OCI-M1 (cell line): ENCODE measurements at places on chromosomes 7 and 10.

DNA sequence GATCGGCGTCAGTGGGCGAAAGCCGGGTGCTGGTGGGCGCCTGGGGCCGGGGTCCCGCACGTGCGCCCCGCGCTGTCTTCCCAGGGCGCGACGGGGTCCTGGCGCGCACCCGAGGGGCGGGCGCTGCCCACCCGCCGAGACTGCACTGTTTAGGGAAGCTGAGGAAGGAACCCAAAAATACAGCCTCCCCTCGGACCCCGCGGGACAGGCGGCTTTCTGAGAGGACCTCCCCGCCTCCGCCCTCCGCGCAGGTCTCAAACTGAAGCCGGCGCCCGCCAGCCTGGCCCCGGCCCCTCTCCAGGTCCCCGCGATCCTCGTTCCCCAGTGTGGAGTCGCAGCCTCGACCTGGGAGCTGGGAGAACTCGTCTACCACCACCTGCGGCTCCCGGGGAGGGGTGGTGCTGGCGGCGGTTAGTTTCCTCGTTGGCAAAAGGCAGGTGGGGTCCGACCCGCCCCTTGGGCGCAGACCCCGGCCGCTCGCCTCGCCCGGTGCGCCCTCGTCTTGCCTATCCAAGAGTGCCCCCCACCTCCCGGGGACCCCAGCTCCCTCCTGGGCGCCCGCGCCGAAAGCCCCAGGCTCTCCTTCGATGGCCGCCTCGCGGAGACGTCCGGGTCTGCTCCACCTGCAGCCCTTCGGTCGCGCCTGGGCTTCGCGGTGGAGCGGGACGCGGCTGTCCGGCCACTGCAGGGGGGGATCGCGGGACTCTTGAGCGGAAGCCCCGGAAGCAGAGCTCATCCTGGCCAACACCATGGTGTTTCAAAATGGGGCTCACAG is 1.1 kb downstream of the EGFR start:
- no peak for DNase-seq

- DNase-seq = no peak
These were observed 356.0 kb upstream of the DPP6 start for GRCh38 chr7:153696242-153696641.

- no peak for DNase-seq
These were observed 256.9 kb upstream of the FZD1 start for GRCh38 chr7:91007371-91007770.

GRCh38 chr7:77481615-77482014 is 55.5 kb upstream of the PTPN12 start:
- no peak for DNase-seq

- DNase-seq = peak; percentile 19
These were observed 2.5 kb downstream of the LFNG start for GRCh38 chr7:2521952-2522591.

DNA sequence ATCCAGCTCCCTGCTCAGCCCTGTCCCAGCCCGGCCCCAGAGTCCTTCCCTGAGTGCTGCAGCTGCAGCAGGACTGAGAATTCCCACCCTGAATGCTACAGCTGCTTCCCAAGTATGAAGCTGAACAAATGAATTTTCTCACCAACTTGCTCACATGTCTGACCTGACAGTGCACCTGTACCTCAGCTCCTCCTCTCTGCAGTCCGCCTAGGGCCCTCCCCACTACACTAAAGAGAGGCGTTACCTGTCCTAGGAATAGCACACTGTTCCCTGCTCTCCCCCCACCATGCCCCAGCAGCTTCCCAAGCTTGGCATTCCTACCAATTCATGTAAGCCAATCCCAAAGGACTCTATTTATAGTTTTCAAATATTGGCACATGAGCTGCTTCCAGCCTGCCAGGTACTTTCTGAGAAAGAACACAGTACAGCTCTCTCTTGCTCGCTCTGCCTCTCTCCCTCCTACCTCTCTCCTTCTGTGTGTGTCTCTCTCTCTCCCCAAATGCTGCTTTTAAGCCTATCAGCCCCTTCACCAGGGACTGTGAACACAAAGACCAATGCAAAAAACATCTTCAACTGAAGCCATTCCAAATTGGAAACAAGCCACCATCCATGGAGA is 400.1 kb downstream of the TNS3 start:
- DNase-seq = no peak

- peak; percentile 13 for DNase-seq
These were observed 49.8 kb downstream of the STK31 start for GRCh38 chr7:23759671-23760391.

- DNase-seq = no peak
These were observed 2.2 kb downstream of the RBM33 start for GRCh38 chr7:155646669-155647068.

DNA sequence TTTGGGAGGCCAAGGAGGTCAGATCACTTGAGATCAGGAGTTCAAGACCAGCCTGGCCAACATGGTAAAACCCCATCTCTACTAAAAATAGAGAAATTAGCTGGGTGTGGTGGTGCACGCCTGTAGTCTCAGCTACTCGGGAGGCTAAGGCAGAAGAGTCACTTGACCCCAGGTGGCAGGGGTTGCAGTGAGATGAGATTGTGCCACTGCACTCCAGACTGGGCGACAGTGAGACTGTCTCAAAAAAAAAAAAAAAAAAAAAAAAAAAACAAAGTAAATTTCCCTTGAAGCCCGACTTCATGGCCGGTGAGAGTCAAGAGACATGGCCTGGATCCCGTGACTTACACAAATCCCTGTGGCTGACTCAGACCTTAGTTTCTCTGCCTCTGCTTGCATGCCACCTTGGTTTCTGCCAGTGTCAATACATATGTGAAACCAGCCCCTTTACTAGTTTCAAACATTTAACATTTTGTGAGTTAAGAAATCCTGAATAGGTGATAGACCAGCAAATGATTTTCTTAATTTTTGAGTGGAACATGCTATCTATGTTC is 62.8 kb downstream of the ZEB1 start:
- DNase-seq = no peak

DNA sequence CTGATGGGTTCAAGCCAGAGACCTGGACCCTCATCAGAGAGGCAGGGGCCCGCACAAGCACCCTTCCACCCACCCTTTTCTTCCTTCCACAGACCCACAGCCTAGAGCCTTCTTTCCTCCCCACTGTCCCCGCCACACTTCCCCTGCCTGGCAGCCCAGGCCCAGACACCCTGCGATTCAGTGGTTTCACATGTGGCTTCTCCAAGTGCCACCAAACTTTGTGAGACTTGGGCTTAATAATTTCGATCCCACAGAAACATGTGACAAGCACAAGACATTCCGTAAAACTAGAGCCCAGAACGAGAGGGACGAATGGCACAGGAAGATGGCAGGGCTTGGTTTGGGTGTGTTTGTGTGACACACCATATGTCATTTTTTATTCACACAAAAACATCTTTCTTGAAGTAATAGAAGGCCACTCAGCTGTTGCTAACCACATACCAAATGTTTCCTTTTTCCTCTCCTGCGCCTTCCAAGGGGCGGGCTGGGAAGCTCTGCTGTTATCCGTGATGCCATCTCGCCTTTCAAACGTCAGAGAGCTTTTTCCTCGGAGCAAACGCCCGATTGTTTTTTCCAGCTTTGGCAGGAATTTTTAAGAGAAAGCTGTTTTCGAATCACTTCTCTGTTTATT is 162.9 kb downstream of the GRK5 start:
- no peak for DNase-seq

GRCh38 chr10:77332256-77332655 is 305.4 kb downstream of the KCNMA1 start:
- no peak for DNase-seq

- peak; percentile 33 for DNase-seq
These were observed 182.5 kb downstream of the SEMA3D start for GRCh38 chr7:85004402-85004801.

DNA sequence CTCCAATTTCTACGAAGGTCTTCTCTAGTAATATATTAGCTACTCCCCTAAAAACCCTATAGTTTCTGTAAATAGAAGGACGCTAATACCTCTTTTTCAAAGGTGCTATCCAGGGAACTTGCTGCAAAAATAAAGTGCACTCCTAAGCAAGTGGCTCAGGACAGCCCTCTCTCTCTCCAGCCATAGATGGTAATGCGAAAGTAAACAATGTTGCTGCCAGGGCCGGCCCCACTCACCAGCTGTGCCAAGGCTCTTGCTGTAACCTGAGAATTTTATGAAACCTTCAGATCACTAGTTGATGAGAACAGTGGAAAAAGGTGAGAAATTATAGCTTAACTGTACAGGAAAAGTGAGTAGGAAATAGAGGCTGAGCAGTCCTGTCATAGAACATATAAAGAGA is 10.9 kb upstream of the TAS2R39 start:
- DNase-seq = no peak

GRCh38 chr7:85150624-85151023 is 36.2 kb downstream of the SEMA3D start:
- no peak for DNase-seq

- peak; percentile 78 for DNase-seq
These were observed 34.1 kb downstream of the ZRANB1 start for GRCh38 chr10:124975977-124976514.

GRCh38 chr7:35727571-35727970 is 32.6 kb upstream of the HERPUD2 start:
- DNase-seq = no peak

- DNase-seq = no peak
These were observed 21.7 kb upstream of the ST8SIA6 start for GRCh38 chr10:17476073-17476472.

GRCh38 chr7:147535701-147536111 is 1054.9 kb upstream of the C7orf33 start:
- no peak for DNase-seq

GRCh38 chr10:75910032-75910431 is 478.6 kb downstream of the LRMDA start:
- DNase-seq = peak; percentile 25

- DNase-seq = no peak
These were observed 171.9 kb upstream of the NRP1 start for GRCh38 chr10:33506391-33506790.

DNA sequence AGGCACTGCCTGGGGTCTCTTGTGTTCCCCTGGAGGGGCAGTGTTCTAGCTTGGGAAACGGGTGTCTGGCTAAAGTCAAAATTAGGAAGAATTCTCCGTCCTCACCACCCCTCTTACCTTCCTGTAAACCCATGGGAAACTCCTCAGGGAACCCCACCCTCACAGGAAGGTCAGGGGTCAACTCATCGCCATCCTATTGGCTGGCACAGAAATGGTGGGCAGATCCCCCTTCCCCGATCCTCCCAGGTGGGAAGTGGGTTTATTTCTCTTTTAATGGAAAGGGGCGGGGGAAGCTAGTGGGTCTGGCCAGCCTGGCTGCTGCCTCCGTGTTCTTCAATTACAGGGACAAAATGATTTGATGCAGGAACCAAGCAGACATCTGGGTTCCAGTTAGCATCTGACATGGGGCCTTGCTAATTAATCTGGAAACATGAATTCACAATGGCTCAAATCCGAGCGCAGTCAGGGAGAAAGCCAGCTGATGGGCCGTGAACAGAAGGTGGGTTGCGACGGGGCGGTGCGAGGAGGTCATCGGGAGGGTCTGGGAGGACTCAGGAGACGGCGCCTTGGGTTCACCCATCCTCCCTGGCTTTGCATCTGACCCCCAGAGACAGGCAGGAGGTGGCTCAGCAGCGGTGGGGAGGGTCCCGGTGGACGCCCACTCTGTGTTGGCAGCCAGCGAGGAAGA is 66.6 kb downstream of the SLIT1 start:
- no peak for DNase-seq

GRCh38 chr10:693506-693905 is 4.0 kb upstream of the DIP2C start:
- DNase-seq = no peak

GRCh38 chr7:101232141-101232850 is 5.3 kb downstream of the CLDN15 start:
- DNase-seq = no peak

DNA sequence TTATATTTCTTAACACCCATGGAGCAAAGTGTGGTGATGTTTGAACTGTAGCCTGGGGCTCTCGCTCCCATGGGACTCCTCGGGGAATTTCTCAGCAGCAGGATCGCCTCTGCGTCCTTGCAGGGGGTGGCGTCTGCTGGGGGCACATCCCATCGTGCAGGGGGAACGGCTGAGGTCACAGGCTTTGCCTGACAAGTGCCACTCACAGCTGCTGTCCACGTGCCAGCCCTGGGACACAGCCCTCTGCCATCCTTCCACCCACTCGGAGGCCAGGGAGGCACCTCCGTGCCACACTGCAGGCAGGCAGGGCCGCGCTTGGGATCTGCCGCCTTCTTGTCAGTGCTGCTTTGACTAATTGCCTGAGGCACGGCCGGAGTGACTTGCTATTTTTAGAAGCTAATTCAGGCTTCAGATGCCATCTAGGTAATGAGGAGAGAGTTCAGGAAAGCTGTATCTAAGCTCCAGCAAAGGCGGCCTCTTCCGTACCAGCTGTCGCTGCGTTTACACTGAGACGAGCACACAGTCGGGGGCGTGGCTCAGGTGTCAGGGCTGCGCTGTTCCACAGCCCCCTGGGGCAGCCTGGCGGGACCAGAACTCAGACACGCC is 45.7 kb downstream of the PITRM1 start:
- no peak for DNase-seq

- no peak for DNase-seq
These were observed 37.1 kb downstream of the SDK1 start for GRCh38 chr7:3338161-3338560.

DNA sequence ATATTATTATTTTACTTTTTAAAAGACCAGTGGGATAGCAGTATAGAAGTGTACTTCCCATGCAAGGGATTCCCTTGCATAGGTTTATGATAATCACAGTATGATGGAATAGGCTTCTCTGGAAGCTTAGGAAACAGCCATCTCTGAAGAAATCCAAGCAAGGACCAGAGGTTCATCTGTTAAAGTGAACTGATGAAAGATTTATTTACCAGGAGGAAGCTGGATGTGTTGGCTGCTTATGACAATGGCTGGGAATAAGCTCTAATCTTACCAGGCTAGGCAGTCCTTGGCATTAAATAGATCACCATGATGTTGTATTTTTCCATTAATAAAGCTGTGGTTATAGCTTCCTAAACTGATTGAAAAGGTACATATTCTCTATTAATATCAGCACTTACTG is 32.0 kb downstream of the FRA10AC1 start:
- no peak for DNase-seq

GRCh38 chr10:78609976-78610375 is 458.8 kb upstream of the ZMIZ1 start:
- peak; percentile 35 for DNase-seq

- no peak for DNase-seq
These were observed 38.5 kb downstream of the C1GALT1 start for GRCh38 chr7:7220821-7221220.

DNA sequence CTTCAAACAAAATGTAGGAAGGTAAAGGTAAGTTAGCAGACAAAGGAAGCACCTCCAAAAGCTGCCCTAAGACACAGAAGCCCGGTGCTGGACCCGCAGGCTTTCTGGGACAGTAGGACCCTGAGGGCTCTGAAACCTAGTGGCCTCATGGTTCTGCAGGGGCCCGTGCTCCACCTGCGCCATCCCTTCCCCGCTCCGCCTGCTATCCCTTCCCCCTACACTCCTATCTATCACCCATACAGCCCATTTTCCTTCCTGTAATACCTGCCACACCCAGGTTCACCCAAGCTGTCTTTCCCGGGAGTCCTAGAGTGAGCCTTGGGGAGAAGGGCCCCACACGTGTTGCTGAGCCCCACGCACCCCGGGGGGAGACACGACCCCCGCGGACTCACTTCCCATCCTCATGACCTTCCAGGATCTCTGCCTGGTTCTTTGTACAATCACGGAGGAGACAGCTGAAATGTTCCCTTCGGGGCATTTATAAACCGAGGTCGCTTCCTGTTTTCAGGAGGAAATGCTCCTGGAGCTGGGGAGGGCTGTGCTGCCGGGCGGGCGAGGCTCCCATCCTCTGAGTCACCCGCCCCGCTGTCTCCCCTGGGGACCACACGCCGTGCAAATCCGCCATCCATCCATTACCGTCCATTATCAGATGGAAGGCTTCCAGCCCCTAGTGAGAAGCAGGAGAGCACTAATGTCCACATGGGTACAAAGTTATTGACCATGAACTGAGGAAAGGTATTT is 251.7 kb upstream of the PITRM1 start:
- DNase-seq = no peak

- DNase-seq = no peak
These were observed 103.2 kb downstream of the NPSR1 start for GRCh38 chr7:34761206-34761605.
